GM12892 (cell line): ENCODE measurements at places on chromosomes 6 and 20.

DNA sequence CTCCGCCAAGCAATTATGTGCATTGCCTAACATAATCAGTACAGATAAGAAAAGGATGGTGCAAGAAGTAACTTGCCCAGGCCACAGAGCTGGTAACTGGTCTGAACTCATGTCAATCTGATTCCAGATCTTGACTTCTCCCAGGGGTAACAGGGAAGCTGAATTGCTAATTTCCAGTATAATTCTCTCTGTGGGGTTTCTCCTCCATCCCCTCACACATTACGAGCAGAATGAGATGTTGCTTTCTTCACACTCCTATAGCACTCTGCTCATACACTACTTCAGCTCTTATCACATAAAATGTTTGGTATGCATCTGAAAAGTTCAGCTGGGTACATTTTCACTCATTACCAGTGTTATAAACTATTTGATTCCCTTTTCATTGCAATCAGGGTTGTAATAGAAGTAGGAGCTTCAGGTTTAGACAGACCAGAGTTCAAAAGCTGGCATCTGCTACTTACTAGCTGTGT, 24.0 kb upstream of the LRRC1 start:
- DNase-seq, result no peak

- DNase-seq, result no peak
Measured at GRCh38 chr20:38190166-38190565, 25.1 kb upstream of the TGM2 start.

DNA sequence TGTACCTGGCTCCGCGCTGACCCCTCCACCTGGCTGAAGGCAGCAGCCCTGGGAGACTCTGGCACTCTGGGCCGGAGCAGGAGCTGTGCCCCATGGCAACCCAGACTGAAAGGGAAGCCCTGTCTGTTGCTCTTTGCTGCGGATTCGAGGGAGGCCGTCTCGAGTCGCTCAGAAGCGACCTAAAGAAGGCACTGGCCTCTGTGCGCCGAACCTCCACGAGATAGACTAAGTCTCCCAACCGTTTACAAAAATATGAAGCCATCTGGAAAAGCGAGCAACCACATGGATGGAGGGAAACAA, 10.5 kb upstream of the TBX18 start:
- no peak for DNase-seq

- no peak for DNase-seq
Measured at GRCh38 chr20:52958211-52958610, 13.9 kb upstream of the TSHZ2 start.

DNA sequence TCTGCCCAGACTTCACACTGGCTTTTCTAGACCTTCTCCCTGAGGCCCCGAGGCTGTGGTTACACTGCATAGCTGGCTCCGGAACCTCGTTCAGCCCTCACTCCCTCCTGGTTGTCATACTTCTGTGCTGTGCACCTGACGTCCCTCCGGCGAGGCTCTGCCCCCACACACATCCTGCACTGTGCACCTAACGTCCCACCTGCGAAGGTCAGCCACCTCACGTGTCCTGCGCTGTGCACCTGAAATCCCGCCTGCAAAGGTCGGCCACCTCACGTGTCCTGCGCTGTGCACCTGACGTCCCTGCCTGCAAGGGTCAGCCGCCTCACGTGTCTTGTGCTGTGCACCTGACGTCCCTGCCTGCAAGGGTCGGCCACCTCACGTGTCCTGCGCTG, 111.0 kb upstream of the FRMD1 start:
- DNase-seq, result no peak

GRCh38 chr6:90397929-90398674, 101.5 kb upstream of the BACH2 start:
- DNase-seq, result no peak

- DNase-seq, result no peak
Measured at GRCh38 chr6:146028252-146028795, 538 bp upstream of the GRM1 start.

DNA sequence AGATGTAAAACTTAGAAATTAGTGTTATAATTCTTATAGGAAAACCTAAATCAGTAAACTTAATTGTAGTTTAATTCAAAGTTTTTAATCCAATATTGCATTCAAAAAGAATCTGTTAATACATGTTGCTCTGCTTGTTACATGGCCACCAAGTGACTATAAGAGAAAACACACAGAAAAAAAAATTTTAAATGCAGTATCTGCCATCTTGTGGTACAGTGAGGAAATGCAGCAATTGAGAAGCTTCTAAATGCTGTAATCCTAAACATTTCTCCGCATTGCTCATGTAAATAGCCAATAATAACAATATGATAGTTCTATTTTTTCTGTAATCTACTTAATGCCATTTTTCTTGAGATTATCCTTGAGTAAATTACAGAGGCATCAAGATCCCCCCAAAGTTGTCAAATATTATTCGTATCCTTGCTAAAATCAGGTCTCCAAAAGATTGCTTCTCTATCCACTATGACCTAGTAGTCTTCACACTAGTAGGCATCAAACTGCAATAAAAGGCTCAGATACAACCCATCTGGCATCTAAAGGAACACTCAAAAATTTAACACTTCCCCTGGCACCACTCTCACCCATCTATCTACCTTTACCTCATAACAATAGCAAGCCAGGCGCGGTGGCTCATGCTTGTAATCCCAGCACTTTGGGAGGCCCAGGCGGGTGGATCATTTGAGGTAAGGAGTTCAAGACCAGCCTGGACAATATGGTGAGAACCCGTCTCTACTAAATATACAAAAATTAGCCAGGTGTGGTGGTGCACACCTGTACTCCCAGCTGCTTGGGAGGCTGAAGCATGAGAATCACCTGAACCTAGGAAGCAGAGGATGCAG, 34.6 kb downstream of the HDAC2 start:
- DNase-seq, result no peak

DNA sequence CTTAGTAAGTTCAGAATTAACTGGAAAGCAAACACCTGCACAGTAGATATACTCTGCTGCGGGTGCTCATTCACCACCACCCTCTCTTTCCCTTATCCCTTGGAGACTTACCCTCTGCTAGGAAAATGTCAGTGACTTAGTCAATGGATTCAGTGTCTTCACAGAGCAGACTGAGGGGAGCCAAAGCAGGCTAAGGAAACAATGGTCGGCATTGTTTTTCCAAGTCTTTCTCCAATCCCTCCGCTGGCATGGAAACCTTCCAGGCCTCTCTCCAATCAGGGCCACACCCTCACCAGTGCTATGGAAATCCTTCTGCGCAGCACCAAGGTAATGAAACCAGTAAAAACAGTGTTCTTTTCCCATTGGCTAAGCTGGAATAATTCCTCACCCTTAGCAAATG, 531.2 kb downstream of the TFAP2B start:
- DNase-seq, result no peak

DNA sequence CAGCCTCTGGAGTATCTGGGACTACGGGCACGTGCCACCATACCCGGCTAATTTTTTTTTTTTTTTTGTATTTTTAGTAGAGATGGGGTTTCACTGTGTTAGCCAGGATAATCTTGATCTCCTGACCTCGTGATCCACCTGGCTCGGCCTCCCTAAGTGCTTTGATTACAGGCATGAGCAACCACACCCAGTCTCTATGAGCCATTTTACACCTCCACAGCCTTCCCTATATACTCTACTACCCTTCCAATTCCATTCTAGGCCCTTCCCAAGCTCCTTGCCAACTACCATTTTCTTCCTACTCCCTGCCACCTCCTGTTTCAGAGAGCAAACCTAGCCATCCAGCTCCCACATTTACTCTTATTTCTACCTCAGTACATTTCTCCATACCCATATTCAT, 7.7 kb upstream of the HLA-DMA start:
- DNase-seq, result no peak

DNA sequence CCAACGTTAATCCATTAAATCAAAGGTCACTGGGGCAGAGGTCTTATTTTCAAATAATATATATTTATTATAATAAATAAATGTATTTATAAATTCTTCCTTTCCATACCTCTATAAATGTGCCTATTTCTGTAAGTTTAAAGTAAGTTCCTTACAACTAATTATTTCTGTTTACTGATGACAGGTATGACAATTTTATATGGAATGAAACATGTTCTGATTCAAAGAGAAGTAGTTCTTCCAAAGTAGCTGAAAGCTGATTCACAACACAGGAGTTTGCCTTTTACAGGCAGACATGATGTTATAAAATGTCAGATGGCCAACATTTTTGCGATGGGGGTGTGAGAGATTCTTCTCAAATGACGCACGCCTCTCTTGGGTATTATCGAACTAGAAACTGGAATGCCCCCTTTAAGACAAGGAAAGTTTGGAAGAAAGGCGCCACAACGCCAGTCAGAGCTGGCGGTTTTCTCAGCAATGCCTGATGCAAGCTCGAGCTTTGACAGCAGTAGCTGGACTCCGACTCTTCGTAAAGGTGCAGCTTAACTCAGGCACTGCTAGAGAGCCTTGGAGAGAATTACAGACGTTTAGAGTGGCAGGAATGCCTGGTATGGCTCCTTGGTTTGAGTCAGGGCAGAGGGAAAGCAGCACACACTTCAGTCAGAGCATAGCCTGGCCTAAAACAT, 92.1 kb downstream of the FOXC1 start:
- DNase-seq, result no peak

- no peak for DNase-seq
Measured at GRCh38 chr6:1663511-1663910, 53.8 kb downstream of the FOXC1 start.

- no peak for DNase-seq
Measured at GRCh38 chr6:142235791-142236190, 66.0 kb upstream of the ADGRG6 start.

GRCh38 chr20:55353206-55353605, 652.1 kb downstream of the CBLN4 start:
- no peak for DNase-seq

DNA sequence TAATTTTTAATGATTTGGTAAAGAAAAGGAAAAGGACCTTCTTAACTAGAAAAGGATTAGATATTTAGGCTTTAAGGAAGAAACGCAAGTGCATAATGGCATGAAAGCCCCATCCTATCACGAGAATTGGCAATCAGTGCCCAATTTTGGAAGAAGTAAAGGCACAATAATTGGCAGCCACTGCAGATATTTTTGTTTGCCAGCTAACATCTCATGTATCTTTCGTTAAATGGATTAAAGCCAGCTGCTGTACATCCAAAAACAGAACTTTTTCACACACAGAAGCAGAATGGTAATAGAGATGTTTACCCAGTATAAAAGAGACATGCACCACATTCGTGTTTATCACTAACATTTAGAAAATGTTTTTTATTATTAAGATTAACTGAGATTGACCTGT, 180.3 kb downstream of the C6orf118 start:
- no peak for DNase-seq

DNA sequence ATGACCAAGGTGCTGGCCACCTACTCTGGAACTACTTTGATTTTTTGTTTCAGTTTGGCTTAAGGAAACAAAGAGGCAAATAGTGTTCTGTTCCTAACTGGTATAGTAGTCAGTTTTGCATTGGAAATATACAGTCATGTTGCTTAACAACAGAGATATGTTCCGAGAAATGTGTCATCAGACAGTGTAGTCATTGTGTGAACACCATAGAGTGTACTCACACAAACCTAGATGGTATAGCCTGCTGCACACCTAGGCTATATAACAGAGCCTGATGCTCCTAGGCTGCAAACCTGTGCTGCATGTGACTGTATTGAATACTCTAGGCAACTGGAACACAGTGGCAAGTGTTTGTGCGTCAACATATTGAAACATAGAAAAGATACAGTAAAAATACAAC, 80.4 kb downstream of the ARID1B start:
- DNase-seq, result no peak

GRCh38 chr20:61980647-61981583, 84.8 kb downstream of the TAF4 start:
- DNase-seq, result no peak

DNA sequence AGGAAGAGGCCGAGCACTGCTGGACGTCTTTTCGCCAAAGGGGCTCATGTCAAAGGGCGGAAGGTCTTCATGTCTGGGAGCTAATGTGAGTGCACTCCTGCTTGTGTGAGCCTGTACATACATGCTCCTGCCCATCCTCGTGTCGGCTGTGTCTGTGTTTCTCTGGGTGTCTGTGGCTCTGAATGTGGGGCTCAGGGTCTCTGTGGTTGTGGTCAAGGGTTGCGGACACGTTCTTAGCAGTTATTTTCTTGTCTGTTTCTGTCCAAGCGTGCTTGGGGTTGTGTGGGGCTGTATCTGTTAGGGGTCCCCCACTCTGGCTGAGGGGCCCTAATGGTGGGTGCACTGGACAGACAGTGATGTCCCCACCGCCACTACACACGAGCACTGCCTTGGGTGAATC, 2.9 kb downstream of the AVP start:
- no peak for DNase-seq

- no peak for DNase-seq
Measured at GRCh38 chr6:50062051-50062450, 12.3 kb upstream of the DEFB112 start.

DNA sequence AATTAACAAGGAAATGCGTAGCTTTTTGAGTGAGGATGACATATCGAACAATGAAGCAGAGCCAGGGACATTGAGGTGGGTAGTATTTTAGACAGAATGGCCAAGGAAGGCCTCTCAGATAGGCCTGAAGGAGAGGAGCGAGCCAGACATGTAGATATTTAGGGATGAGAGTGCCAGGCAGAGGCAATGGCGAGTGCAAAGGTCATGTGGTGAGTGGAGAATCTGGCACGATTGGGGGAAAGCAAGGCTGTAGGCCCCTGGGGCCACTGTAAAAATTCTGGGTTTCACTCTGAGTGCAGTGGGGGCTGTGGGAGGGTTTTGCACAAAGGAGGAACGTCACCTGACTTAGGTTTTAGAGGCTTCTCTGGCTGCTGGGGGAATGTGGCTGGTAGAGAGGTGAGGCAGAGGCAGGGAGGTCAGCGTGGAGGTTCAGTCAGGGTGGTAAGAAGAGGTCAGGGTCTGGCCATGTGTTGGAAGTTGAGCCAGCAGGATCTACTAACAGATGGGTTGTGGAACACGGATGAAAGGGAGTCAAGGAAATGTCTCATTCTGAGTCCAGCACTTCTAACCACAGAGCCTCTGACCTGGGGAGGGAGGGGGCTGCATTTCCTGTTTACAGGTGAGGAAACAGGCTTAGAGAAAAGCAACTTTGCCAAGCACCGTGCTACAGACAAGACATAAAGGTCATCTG, 11.3 kb downstream of the SIRPA start:
- peak; percentile 39 for DNase-seq

DNA sequence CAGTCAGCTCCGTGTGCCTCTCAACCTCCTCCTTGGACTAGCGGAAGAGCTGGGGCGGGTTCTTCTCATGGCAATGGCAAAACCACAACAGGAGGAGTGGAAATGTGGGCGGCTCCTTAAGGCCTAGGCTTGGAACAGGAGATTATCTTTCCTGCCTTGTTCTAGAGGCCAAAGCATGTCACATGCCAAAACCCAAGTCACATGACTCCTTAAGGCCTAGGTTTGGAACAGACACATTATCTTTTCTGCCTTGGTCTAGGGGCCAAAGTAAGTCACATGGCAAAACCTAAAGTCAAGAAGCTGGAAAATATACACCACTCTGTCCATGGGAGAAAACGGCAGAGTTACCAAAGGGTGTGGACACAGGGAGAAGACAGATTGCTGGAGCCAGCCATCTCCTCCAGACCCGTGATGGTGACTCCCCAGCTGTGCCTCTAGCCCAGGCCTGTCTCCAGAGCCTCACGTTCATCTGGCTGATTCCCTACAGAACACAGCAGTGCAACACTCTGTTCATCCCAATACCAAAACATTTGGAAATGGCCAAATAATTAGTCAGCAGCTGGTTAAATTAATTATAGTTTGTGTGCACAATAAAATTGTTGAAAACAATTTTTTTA, 34.2 kb downstream of the ANKRD60 start:
- no peak for DNase-seq
